ENCODE measurements at places on chromosomes 6 and 20. TPM values are rescaled to one million over a fixed set of nuclear protein-coding genes. Genes with fewer than 3 reads are reported as not detected.

POU5F1 gene
- 1.3 TPM for total RNA-seq

BHLHE23 gene
- total RNA-seq = not detected

DNA sequence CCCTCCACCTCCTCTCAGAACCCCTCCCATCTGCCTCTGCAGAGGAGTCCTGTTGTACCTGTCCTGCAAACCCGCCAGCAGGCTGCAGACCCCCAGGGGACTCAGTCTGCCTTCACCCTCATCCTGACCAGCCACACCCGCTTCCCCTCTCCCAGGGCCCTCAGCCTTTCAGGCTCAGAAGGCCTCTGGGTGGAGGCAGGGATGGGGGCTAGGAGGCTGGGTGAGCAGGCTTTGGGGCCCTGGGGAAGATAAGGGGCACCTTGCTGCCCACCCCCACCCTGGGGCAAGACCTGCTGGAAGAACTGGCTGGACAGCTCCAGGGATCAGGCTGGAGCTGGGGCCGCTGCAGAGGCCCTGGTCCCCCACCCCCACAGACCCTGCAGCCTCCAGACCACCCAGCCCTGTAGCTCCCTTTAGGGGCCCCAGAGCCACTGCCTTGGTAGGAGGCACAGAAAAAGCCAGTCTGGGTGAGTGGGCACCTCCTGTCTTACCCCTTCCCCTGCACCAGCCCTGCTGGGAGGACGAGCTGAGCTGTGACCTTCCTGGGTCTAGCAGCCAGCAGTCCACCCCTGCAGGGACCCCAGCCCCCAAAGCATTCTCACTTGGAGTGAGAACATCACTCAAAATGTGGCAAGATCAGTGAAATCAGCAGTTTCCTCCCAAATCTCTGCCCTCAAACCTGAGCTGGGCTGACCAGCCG lies 5.2 kb downstream of the TEAD3 start:
- H3K27me3 ChIP-seq = no peaks in the 10 kb centered on the region
- peak overlapping the region; percentile 97 for H3K27ac ChIP-seq
- H3K4me1 ChIP-seq = peaks cover 90% of the 10 kb centered on the region
- peak overlapping the region; percentile 34 for H3K4me3 ChIP-seq

MAPK14 gene
- 53.2 TPM for total RNA-seq

CDSN gene
- not detected for total RNA-seq

DNA sequence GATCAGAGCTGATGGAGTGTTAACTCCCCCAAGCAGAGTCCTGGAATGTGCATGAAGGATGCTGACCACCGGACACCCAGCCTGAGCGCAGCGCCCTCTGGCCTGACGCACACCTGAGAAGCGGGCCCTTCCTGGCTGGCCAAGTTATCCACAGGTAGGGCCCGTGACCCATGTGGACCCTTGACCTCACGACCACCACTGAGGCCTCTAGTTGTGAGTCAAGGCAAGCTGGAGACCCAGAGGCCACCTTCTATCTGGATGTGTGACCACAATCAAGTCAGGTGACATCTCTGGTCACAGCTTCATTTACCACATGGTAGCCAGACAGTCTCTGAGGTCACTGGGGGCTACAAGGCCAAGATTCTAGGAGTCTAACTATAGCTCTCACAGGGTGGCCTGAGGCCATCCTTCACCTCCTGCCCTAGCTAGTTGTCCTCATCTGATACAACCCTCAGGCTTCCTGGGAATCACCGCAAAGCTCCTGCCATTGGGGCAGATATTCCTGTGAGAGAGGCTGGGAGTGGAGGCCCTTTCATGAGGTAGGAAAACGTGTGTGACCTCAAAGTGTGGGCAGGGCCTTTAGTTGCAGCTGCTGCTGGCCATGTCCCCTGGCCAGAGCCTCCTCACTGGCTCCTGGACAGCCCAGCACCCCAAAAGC lies 53.1 kb downstream of the DSTN start:
- H3K27me3 ChIP-seq = no peaks in the 10 kb centered on the region
- no peak overlapping the region for H3K27ac ChIP-seq
- no peak overlapping the region for H3K4me3 ChIP-seq
- DNase-seq = no peak

RNF182 gene
- 0.40 TPM for total RNA-seq

- no peaks in the 10 kb centered on the region for H3K4me1 ChIP-seq
- DNase-seq = no peak
- no peaks in the 10 kb centered on the region for H3K27me3 ChIP-seq
- peaks cover 20% of the 10 kb centered on the region for H3K36me3 ChIP-seq
- H3K27ac ChIP-seq = no peak overlapping the region
- no peak overlapping the region for H3K4me3 ChIP-seq
Measured at GRCh38 chr6:142764311-142764710, 180.7 kb downstream of the HIVEP2 start.

KIAA1755 gene
- total RNA-seq = 8.7 TPM

GRCh38 chr6:105515054-105515453 lies 112.2 kb upstream of the PREP start:
- H3K36me3 ChIP-seq = no peaks in the 10 kb centered on the region
- H3K4me1 ChIP-seq = peaks cover 6% of the 10 kb centered on the region
- no peak overlapping the region for H3K27ac ChIP-seq
- H3K4me3 ChIP-seq = no peak overlapping the region
- no peak for DNase-seq
- H3K27me3 ChIP-seq = no peaks in the 10 kb centered on the region

DTNBP1 gene
- 26.4 TPM for total RNA-seq

DNA sequence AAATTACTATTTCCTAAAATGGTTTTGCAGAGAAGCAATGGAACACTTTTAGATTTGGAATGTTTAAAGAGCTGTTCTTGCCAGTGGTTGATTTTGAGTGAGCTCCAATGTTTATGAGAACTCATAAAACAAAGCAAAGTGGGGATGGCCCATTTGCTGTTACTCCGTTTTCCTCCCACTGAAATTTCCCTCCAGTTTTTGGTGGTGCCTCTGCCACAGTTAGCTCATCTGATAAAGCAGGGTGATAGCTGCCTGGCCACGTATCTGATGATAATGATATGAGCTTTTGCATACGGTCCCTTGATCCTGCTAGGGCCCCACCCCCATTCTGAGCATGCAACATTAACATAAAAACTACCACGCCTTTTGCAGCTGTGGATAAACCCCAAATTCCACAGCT lies 10.4 kb downstream of the CD83 start:
- no peak for DNase-seq
- H3K4me1 ChIP-seq = peaks cover 32% of the 10 kb centered on the region
- no peaks in the 10 kb centered on the region for H3K27me3 ChIP-seq
- no peak overlapping the region for H3K4me3 ChIP-seq

DNA sequence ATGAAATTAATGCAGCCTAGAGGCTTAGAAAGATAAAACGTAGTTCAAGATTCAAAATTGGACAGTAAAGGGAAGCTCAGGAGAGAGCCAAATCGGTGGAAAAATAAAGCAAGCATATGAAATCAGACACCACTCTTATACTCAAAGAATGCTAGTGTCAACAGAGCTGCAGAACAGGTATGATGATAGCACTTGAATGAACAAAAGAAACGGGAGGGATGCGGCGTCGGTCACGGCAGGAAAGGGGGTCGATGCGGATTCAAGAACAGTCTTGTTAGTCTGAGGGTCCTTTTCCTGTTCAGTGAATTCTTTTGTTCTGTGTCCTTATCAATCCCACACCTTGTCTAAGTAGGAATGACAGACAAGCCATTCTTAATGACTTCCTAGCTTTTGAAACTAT lies 114.4 kb downstream of the FOXC1 start:
- DNase-seq = no peak
- no peaks in the 10 kb centered on the region for H3K27me3 ChIP-seq
- no peaks in the 10 kb centered on the region for H3K4me1 ChIP-seq
- H3K4me3 ChIP-seq = no peak overlapping the region

GSTA3 gene
- total RNA-seq = not detected

GRCh38 chr6:25333471-25333870 lies 54.3 kb downstream of the CARMIL1 start:
- no peaks in the 10 kb centered on the region for H3K36me3 ChIP-seq
- H3K4me1 ChIP-seq = peaks cover 6% of the 10 kb centered on the region
- no peak overlapping the region for H3K27ac ChIP-seq
- no peak for DNase-seq
- H3K4me3 ChIP-seq = no peak overlapping the region

DNA sequence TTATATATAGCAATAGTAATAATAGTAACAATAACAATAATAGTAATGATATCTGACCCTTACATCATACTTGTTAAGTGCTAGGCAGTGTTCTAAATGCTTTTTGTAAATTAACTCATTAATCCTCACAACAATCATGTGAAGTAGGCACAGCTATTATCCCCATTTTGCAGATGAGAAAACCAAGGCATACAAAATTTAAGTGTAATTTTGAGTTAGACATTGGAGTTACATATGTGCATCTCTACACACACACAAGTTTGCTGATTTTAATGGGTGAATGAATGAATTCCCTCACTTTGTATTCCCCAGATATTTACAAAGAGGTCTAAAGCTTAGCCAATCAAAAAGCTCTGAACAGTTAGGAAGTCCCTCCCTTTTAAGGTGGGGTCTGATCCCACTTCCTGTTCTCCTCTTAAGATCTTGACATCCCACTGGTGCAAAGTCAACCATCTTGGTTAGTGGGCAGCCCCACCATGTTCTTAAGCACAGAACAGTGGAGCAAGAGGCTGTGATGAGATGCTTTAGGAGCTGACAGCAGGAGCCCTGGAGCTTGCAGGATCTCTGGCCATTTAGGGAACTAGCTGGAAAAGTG lies 85.3 kb upstream of the FOXP4 start:
- H3K36me3 ChIP-seq = no peaks in the 10 kb centered on the region
- DNase-seq = no peak
- no peak overlapping the region for H3K27ac ChIP-seq
- peaks cover 7% of the 10 kb centered on the region for H3K4me1 ChIP-seq
- no peak overlapping the region for H3K4me3 ChIP-seq
- H3K27me3 ChIP-seq = no peaks in the 10 kb centered on the region

BCAS4 gene
- 4.8 TPM for total RNA-seq

- H3K36me3 ChIP-seq = no peaks in the 10 kb centered on the region
- H3K4me1 ChIP-seq = peaks cover 84% of the 10 kb centered on the region
- peak overlapping the region; percentile 84 for H3K27ac ChIP-seq
- DNase-seq = no peak
- peak overlapping the region; percentile 46 for H3K4me3 ChIP-seq
Measured at GRCh38 chr20:44717986-44718385, 2.8 kb downstream of the CCN5 start.

- H3K4me3 ChIP-seq = no peak overlapping the region
- H3K27ac ChIP-seq = no peak overlapping the region
- H3K27me3 ChIP-seq = no peaks in the 10 kb centered on the region
- no peak for DNase-seq
Measured at GRCh38 chr6:147337921-147338320, 133.7 kb downstream of the STXBP5 start.

- no peaks in the 10 kb centered on the region for H3K27me3 ChIP-seq
- H3K36me3 ChIP-seq = no peaks in the 10 kb centered on the region
- no peak for DNase-seq
- H3K27ac ChIP-seq = no peak overlapping the region
Measured at GRCh38 chr6:81383472-81383871, 369.0 kb downstream of the TENT5A start.

JAG1 gene
- total RNA-seq = 38.9 TPM

CNKSR3 gene
- 21.9 TPM for total RNA-seq

DNA sequence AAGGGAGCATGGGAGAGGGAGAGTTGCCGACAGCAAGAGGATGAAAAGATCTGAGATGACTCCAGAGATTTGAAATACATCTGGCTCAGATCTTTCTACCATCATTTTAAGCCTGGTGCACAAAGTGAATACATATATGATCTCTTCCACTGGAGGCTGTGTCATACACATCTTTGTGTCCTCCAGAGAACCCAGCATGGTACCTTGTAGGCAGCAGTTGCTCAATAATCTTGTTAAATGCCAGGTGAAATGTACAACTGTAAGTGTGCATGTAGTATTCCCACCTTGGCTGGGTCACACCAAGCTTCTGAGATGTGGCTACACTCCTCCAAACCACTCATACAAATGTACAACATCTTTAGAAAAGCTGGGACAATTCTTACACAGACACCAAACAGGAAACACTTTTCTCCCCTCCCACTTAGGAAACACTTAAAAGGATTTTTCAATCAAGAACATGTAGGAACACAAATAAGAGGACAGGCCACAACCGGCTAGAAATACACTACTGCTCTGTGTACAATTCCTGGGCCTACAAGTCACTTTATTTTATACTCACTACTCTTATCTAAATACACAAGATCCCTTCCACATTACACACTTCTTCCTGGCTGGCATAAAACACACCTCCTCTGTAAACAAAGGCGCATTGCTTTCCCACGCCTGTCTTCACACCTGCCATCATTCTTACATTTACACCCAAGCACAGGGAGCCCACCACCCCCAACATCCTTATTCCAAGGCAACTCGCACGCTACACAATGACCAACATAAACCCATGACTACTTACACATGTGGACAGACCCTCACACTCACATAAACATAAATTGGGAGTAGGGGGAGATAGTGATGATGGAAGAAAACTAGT lies 3.8 kb upstream of the IER3 start:
- H3K4me3 ChIP-seq = no peak overlapping the region
- peaks cover 38% of the 10 kb centered on the region for H3K4me1 ChIP-seq
- H3K36me3 ChIP-seq = no peaks in the 10 kb centered on the region
- no peak for DNase-seq

TRIM26 gene
- total RNA-seq = 47.1 TPM

DNA sequence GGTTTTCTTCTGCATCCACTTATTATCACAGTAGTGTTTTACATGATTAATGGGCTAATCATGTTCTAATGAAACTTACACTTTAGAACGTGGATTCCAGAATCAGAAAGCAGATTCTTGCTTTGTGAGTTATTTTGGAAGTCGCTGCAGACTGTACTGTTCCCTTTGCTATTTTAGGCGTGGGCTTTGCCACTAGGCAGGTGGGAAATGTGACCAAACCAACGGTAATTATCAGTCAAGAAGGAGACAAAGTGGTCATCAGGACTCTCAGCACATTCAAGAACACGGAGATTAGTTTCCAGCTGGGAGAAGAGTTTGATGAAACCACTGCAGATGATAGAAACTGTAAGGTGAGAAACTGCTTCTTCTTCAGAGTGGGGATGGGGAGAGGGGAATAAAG lies 598 bp downstream of the FABP7 start:
- DNase-seq = no peak
- no peak overlapping the region for H3K4me3 ChIP-seq
- H3K4me1 ChIP-seq = no peaks in the 10 kb centered on the region
- no peaks in the 10 kb centered on the region for H3K27me3 ChIP-seq
- no peak overlapping the region for H3K27ac ChIP-seq

- no peak for DNase-seq
- no peaks in the 10 kb centered on the region for H3K36me3 ChIP-seq
Measured at GRCh38 chr6:90217506-90218127, 79.0 kb downstream of the BACH2 start.

- no peaks in the 10 kb centered on the region for H3K36me3 ChIP-seq
- no peak overlapping the region for H3K4me3 ChIP-seq
- DNase-seq = no peak
- peaks cover 6% of the 10 kb centered on the region for H3K4me1 ChIP-seq
Measured at GRCh38 chr6:157787080-157787479, 36.0 kb upstream of the SNX9 start.

- no peak for DNase-seq
- peak overlapping the region; percentile 28 for H3K4me3 ChIP-seq
- no peaks in the 10 kb centered on the region for H3K27me3 ChIP-seq
- H3K27ac ChIP-seq = no peak overlapping the region
Measured at GRCh38 chr6:121686611-121687023, 251.2 kb downstream of the GJA1 start.

GRCh38 chr6:36625158-36625919 lies 31.2 kb downstream of the SRSF3 start:
- DNase-seq = no peak
- peaks cover 49% of the 10 kb centered on the region for H3K4me1 ChIP-seq
- H3K4me3 ChIP-seq = no peak overlapping the region
- H3K36me3 ChIP-seq = no peaks in the 10 kb centered on the region

- DNase-seq = no peak
- no peaks in the 10 kb centered on the region for H3K36me3 ChIP-seq
- peaks cover 5% of the 10 kb centered on the region for H3K4me1 ChIP-seq
- no peak overlapping the region for H3K27ac ChIP-seq
- no peak overlapping the region for H3K4me3 ChIP-seq
Measured at GRCh38 chr20:22575087-22575721, 9.2 kb downstream of the FOXA2 start.

SUPT3H gene
- 13.3 TPM for total RNA-seq

All from esophagus muscularis mucosa (tissue), 4 donors.